ENCODE measurements at places on chromosomes 12 and 14. TPM values are rescaled to one million over a fixed set of nuclear protein-coding genes. Genes with fewer than 3 reads are reported as not detected.

- DNase-seq, result no peak
These were observed 160.4 kb upstream of the NOS1 start for GRCh38 chr12:117521867-117522266.

GRCh38 chr12:64072916-64073575 is 149.1 kb downstream of the KICS2 start:
- DNase-seq, result no peak

- DNase-seq, result no peak
These were observed 1.0 kb downstream of the TMEM30B start for GRCh38 chr14:61280092-61280525.

DNA sequence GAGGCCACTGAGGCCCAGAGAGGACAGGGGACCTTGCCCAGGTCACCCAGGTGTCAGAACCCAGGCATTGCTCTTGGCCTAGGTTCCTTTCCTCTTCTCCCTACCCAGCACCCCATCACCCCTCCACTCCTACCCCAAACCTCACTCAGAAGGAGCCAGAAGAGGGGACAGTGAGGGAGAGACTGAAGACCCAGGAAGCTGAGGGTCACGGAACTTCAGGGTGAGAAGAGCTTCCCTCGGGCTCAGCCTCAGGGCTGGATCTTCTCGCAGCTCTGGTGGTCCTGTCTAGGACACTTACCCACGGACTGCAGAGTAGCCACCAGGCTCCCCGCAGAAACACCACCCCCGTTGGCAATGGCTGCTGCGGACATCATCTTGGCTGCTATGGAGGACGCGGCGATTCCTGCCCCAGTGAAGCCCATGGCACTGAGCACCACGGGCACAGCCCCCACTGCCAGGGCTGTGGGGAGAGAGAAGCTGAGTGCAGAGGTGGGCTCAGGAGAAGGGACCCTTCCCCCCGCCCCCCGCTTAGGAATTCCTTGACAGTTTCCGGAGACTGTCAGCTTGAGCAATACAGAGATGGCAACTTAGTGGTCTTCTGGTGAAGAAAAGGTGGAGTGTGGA is 1.1 kb downstream of the IFI27L2 start:
- no peak for DNase-seq

- no peak for DNase-seq
These were observed 26.6 kb upstream of the FRMD6 start for GRCh38 chr14:51624955-51625569.

The CPNE8 gene
- 16.1 TPM for total RNA-seq

The RNF212B gene
- total RNA-seq, result not detected

GRCh38 chr14:21382886-21383847 is 652 bp downstream of the SUPT16H start:
- DNase-seq, result peak; percentile 50

GRCh38 chr12:112408621-112409020 is 784 bp downstream of the RPL6 start:
- DNase-seq, result no peak

GRCh38 chr14:90062127-90062794 is 467 bp downstream of the KCNK13 start:
- no peak for DNase-seq

DNA sequence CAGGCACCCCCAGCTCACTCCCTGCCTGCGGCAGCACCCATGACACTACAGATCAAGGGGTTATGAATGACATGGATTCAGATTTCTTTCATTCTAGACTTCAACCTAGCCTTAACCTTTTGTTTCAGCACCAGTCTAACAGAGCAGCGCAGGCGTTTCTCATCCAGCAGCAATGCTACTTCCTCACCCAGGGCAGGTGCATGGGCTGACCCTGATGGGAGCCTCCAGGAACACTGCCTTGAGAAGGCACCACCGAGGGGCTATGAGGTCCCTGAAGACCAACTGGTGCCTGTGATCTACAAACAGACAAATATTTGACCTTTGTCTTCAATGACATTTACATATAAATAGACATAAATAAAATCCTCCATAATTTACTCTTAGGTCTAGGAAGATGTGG is 10.8 kb downstream of the CDCA4 start:
- no peak for DNase-seq

DNA sequence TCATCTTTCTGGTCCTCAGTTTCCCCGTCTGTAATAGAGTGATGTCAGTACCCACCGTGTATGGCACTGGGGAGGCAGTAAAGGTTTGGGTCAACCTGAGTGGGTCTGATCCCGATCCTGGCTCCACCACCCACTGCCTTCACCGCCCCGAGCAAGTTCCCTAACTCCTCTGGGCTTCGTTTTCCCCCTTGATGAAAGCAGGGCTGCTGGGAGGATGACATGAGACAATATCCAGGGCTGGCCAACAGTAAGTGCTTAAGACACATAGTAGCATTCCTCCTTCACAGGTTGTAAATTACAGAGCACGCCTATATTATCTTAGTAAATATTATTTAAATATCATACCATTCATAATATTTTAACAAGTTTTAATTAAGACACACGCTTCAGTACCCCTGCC is 595 bp downstream of the PLEK2 start:
- DNase-seq, result no peak

GRCh38 chr12:52054833-52055730 is 3.8 kb downstream of the NR4A1 start:
- DNase-seq, result no peak

GRCh38 chr14:43105305-43105704 is 1401.8 kb downstream of the FSCB start:
- no peak for DNase-seq

GRCh38 chr12:22709292-22709691 is 84.3 kb downstream of the ETNK1 start:
- no peak for DNase-seq

- DNase-seq, result peak; percentile 94
These were observed 192.7 kb downstream of the DPF3 start for GRCh38 chr14:72701237-72701565.

GRCh38 chr14:99389174-99389826 is 91.4 kb downstream of the SETD3 start:
- no peak for DNase-seq

GRCh38 chr12:70796989-70797388 is 123.5 kb downstream of the PTPRR start:
- DNase-seq, result no peak

- DNase-seq, result no peak
These were observed 674.1 kb upstream of the ATXN7L3B start for GRCh38 chr12:73863546-73863945.

DNA sequence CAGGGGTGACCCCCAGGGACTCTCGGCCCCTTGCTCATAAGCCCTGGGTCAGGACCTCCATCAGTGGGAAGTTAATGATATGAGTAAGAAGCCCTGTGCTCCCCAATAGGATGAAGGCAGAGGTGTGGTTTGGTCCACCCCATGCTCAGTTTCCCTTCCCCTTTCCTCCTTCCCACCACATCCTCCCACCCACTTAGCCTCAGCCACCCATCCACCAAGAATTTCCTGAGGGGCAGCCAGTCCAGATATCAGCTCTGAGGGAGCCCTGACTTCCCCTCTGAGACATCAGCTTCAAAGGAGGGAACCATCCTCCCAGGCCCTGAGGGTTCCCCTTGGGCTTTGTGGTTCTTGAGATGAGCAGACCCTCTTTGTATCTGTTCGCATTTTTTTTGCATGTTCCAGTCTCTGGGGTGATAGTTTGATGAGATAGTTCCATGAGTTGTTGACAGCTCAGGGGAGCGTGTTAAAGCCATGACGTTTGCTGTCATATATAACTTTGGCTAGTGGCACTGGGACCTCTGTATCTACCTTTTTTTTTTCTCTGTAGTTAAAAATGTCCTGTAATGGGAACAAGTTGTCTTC is 71.2 kb downstream of the LGMN start:
- DNase-seq, result no peak

The SOCS2 gene
- not detected for total RNA-seq

The RNU4-1 gene
- not detected for total RNA-seq

- DNase-seq, result no peak
These were observed 1.4 kb upstream of the AKAP5 start for GRCh38 chr14:64463873-64464272.

GRCh38 chr12:12425616-12426015 is 68.7 kb downstream of the BORCS5 start:
- DNase-seq, result no peak

DNA sequence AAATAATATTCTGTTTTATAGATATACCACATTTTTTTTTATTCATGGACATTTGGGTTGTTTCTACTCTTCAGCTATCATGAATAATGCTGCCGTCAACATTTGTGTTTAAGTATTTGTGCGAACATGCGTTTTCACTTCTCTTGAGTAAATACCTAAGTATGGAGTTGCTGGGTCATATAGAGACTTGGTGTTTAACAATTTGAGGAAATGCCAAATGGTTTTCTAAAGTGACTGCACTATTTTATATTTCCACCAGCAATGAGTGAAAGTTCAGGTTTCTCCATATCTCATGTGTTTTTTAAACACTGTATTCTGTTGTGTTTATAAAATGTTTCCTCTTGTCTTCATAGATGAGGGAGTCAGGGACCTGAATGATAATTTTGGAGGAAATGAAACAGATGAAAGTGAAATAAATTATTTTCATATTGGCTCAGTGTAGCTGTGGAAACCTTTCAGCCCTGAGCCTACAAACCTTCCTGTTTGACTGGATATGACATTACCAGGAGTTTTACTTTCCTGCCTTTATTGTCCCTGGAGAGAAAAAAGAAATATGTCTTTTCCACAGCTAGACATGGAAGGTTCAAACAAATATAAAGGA is 26.3 kb downstream of the DAAM1 start:
- no peak for DNase-seq

- no peak for DNase-seq
These were observed 159.1 kb downstream of the RASSF9 start for GRCh38 chr12:85676816-85677749.

- DNase-seq, result no peak
These were observed 72.5 kb downstream of the TSPAN9 start for GRCh38 chr12:3149515-3150307.

- DNase-seq, result no peak
These were observed 5.3 kb downstream of the OASL start for GRCh38 chr12:121033625-121034349.

DNA sequence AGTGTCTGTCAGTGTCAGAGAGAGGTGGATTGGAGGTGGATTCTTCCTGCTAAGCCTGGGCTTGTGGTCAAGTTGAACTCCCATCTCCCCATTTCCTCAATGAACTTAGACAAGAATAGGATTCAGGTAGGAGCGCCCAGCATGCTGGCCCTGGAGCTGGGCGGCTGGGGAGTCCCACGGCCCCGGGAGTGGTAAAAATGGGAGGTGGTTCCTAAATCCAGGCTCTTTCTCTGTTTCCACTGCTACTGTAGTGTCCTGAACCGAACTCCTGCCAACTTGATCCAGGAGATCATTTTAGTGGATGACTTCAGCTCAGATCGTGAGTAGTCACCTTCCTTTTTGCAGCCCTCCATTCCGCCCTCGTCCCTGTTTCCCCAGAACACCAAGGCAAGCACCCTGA is 65.1 kb downstream of the GALNT16 start:
- no peak for DNase-seq

GRCh38 chr12:87931812-87932211 is 97.4 kb downstream of the C12orf50 start:
- DNase-seq, result no peak

DNA sequence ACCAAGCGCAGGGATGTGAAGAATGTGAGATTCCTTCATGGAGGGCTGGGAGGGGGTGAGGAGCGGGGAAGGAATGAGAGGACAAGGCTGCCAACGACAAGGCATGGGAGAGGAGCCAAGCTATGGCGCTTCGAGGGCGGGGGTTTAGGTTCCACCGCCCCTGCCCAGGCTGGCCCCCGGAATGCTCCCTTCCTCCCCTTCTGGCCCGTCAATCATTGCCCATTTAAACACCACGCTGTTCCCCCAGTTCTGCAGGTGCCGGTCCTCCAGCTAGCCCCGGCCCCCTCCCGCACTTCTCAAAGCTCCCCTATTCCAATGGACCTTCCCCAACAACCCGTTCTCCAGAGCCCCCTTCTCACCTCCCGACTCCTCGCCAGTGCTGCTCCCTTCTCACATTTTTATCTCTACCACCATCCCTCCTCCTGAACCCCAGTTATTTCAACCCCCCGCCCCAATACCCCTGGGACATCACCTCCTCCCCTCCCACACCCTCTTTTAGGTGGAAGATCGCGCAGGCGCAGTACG is 428 bp downstream of the RNF41 start:
- DNase-seq, result peak; percentile 64

GRCh38 chr14:22794551-22794951 is 20.7 kb downstream of the SLC7A7 start:
- DNase-seq, result no peak

DNA sequence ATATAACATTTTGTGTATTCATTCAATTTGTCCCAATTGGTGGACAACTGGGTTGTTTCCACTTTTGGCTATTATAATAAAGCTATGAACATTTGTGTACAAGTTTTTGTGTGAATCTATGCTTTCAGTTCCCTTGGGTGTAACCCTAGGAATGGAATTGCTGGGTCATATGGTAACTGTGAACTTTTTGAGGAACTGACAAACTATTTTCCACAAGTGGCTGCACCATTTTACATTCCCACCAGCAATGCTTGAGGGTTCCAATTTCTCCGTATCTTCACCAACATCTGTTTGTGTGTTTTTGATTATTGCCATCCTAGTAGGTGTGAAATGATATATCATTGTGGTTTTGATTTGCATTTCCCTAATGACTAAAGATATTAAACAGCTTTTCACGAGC is 13.0 kb downstream of the LPCAT3 start:
- DNase-seq, result no peak

DNA sequence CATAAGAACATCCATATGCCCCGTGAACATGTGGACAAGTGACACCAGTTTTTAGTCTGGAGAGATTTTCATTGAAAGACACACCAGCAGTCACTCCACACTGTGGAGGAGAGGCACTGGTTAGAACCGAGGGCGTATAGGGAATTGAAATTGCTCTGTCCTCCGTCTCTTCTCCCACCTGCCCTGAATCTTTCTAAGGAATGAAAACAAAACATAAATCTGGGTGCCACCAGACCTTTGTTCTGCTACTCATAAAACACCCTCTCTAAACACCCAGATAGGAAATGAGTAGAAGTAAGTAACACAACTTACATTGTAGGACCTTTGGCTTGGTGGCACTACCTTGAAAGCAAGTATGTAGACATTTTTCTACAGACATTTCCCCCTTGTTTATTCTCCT is 37.1 kb upstream of the STON2 start:
- no peak for DNase-seq

DNA sequence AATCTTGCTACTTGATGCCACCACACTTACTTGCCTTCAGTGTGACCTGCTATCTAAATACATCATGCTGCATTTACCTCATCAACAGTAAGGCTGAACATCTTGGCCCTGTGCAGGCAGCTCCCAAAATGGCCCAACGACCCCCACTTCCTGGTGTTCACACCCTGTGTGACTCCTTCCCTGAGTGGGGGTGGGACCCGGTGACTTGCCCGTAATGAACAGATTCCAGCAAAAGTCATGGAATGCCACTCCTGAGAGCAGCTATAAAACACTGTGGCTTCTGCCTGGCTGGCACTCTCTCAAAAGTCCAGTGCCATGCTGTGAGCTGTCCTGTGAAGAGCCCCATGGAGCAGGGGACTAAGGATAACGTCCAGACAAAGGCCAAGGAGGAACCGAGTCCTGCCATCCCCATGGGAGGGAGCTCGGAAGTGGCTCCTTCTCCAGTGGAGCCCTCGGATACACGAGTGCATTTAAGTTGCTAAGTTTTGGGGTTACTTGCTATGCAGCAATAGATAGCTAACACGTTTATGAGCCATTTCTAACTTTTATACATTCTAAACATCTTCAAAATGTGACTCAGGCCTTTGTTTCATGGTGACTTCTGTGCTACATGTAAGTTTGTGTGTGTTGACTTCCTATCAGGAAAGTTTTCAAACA is 33.0 kb downstream of the P2RX2 start:
- no peak for DNase-seq
